ENCODE measurements at places on chromosomes 6 and 20.

DNA sequence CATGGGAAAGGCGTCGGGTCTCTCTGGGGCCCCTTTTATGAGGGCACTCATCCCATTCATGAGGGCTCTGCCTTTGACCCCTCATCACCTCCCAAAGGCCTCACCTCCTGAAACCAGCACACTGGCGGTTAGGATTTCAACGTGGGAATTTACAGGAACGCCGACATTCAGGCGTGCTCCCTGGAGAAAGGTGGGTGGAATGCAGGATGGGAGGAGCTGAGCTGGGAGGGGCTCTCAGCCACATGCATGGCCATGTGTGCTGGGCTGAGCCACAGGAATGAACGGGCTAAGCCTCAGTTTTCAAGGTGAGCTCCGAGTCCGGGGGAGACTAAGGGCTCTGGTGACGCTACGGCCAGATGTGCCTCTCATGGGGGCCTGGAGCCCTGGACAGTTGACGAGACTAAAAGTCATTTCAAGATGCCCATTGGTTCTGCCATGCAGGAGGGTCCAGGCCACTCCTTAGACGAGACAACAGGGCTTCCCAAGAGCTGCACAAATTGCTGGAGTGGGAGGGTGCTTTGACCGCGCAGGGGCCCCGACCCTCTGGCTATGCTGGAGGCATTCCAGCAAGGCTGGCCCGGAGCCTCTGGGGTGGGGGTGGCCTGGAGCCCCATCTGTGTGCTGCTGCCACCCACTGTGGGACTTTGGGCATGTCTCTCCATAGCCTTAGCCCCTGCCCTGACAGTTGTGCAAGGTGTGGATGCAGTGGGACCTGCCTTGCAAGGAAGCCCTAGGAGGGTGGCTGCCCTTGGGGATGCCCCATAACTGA is 3.8 kb upstream of the ARFGAP1 start:
- no peak for DNase-seq

GRCh38 chr6:16446273-16446672 is 207.9 kb downstream of the GMPR start:
- no peak for DNase-seq

- DNase-seq, result no peak
These were observed 63.2 kb downstream of the FGD2 start for GRCh38 chr6:37068356-37069270.

- DNase-seq, result no peak
These were observed 313.6 kb downstream of the ALDH8A1 start for GRCh38 chr6:134636186-134636799.

- no peak for DNase-seq
These were observed 1127.3 kb downstream of the EPHA7 start for GRCh38 chr6:92292067-92292466.

GRCh38 chr6:22807818-22808217 is 238.5 kb downstream of the HDGFL1 start:
- DNase-seq, result no peak

- no peak for DNase-seq
These were observed 7.4 kb downstream of the RPL10A start for GRCh38 chr6:35475573-35475972.

GRCh38 chr6:51660767-51661166 is 426.6 kb downstream of the PKHD1 start:
- DNase-seq, result no peak

- no peak for DNase-seq
These were observed 36.4 kb downstream of the HLA-DPB1 start for GRCh38 chr6:33112148-33112547.

DNA sequence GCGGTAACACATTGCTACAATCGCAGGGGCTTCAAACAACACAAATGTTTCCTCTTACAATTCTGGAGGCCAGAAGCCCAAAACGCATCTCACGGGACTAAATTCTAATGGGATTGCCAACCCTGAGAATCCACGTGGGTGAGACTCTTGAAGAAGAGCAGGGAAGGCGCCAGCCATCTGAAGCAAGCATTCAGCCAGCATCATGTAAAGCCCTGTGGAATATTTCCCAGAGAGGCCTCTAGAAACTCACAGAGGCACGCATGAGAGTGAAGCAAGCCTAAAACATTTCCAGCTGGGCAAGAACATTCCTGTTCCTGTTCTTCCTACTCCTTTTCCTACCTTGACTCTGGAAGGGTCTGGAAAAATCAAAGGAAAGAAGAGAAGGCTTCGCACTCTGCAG is 19.6 kb upstream of the FNDC1 start:
- DNase-seq, result no peak

DNA sequence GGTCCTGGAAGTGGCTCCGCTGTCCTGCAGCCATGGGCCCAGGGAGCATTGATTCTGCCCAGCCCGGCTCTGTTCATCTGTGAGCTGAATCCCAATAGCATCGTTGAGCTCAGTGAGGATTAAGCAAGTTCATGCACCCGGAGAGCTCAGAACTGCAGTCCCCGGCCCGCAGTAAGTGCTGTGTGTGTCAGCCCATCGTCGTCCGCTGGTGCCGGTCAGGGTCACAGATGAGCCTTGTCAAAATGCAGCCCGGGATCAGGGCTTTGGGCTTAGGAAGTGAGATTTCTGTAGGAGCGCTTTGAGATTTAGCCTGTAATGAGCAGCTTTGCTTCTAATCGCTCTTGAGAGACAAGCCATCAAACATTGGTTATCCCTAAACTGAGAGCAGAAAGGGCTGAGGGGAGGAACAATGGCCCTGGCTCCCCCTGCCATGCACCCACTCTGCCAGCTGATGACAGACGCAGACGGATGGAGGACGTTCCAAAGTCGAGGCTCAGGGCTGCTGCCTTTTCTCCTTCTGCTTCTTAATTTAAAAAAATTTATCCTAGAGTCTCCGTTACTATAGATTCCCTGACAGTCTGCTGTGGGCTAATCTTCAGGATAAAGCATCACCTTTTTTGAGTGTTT is 25.6 kb upstream of the SULF2 start:
- no peak for DNase-seq

DNA sequence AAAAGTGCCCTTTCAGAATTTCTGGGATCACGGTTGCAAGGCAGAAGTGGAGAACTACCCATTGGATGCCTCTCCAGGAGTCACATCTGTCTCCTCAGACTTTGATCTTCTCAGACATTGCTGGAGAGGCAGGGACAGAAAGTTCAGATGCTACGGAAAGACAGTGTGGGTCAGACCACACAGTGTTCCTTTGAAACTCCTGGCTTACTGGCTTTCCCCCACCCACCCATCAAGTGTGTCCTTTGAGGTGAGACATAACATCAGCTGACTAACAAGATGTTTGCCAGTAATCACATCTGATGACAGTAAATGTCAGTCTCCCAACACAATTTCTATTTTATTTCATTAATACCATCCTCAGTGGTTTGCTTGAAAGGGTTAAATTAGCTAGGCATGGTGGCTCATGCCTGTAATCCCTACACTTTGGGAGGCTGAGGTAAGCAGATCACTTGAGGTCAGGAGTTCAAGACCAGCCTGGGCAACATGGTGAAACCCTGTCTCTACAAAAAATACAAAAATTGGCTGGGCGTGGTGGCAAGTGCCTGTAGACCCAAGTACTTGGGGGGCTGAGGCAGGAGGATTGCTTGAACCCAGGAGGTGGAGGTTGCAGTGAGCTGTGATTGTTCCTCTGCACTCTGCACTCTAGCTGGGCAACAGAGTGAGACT is 67.2 kb upstream of the SNX9 start:
- DNase-seq, result no peak

GRCh38 chr20:3685341-3685740 is 3.5 kb upstream of the ADAM33 start:
- no peak for DNase-seq

DNA sequence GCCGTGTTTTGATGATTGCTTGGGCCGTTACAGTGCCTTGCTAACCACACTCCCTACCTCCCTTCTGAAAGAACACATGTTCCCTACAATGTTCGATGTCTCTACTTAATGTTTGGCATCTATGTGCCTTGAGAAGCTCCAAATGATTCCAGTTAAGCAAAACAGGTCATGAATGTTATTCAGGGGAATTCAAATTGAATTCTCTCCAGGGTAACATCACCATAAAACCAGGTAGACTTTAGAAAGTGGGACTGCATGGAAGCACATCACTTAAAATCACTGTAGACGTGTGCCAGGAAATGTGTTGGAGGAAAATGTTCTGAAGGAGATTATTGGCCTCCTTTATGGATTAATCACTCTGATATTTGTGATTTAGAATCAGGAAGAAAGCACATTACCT is 128.1 kb downstream of the ADAT2 start:
- no peak for DNase-seq

DNA sequence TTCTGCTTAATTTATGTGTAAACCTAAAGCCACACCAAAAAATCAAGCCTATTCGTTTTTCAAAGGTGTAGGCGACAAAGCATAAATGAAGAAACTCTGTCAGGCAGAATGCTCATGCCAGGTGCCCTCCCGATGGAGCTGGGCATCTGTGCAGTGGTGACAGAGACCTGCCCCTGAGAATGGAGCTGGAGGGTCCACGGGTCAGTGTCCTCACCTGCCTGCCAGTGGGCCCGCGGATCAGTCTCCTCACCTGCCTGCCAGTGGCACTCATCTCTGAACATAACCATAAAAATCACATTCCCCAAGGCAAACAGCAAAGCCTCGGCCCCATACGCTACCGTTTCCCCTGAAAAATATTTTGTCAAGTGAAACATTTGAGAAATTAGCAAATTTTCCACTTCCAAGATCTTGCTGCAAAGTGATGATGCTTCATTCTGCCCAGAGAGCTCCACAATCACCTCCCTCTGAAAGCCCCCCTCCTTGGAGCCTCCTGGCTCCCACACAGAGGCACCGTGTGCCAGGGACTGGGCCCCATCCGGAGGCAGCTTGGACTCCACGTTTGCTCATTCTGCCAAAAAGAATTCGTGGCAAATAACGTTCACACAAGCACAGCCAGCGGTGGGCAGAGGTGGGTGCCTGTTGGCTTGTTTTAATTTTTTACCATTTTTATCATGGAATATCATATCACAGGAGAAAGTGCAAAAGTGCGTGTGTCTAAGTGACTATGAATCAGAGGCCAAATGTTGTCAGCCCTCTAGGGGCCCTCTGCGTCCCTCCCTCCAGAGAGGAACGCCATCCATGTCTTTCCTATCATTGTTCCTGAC is 88.8 kb downstream of the YTHDF1 start:
- no peak for DNase-seq

GRCh38 chr20:60857708-60858107 is 394.4 kb upstream of the CDH4 start:
- no peak for DNase-seq

DNA sequence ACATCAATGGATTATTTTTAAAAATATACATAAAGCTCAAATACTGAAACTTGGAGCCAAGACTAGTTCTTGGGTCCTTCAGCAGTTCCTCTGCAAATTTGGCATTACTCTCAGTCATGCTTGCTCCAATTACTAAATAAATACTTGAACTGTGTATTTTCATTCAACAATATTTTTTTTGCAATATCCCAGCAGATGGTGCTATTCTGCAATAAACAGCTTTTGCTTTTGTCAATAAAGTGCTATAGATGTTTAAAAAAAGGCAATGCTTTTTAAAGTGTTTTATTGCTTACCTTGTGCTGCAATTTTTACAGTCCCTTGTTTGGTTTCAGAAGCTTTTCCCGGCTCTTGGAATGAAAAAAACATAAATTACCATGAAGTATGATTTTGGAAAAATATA is 243.4 kb downstream of the TRDN start:
- no peak for DNase-seq

DNA sequence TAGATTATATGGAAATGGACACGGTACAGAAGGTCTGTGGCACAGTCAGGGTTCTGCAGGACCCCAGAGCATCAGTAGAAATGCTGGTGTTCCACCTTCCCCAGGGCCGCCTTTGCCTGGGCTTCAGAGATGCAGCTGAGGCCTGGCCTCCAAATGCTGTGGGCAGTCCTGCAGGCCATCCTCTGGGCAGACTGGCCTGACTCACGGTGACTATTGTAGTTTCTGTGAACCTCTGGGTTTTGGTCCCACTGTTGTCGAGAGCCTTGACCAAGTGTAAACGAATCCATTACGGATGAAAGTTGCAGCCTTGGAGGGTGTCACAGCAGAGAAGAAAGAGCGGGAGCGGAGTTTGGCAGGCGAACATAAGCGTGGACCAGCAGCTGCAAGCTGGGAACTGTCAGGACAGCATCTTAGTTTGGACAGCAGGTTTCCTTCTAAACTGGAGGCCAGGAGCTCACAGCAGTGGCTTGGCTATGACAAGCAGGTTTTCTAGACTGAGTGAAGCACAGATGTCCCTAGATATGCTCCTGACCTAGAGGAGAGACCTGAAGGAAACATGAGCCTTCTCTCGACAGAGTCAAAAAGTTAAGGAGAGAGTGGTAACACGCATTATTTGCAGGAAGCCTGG is 46.2 kb upstream of the BCLAF1 start:
- DNase-seq, result no peak

GRCh38 chr20:58956078-58956477 is 25.0 kb upstream of the NELFCD start:
- no peak for DNase-seq

DNA sequence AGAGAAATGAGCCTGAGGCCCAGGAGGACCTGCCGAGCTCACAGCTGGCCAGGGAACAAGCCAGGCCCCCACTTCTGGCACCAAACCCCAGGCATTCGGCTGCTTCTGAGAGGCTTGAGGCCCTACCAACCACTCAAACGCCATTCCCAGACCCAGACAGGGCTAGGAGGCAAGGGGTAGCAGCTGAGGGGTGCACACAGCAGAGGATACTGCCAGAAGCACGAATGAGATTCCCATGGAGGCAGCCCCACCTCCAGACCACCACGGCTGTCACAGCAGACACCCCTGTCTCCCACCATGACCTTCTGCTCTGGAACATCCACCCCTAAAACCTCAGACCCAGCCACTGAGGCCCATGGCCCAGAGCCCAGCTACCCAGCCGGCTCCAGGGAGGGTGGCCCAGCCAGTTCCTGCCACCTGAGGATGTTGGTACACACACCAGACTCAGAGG is 36.1 kb downstream of the NTSR1 start:
- no peak for DNase-seq

GRCh38 chr6:16972535-16972934 is 129.3 kb upstream of the STMND1 start:
- DNase-seq, result no peak

- DNase-seq, result no peak
These were observed 15.1 kb upstream of the AFDN start for GRCh38 chr6:167811442-167812087.

DNA sequence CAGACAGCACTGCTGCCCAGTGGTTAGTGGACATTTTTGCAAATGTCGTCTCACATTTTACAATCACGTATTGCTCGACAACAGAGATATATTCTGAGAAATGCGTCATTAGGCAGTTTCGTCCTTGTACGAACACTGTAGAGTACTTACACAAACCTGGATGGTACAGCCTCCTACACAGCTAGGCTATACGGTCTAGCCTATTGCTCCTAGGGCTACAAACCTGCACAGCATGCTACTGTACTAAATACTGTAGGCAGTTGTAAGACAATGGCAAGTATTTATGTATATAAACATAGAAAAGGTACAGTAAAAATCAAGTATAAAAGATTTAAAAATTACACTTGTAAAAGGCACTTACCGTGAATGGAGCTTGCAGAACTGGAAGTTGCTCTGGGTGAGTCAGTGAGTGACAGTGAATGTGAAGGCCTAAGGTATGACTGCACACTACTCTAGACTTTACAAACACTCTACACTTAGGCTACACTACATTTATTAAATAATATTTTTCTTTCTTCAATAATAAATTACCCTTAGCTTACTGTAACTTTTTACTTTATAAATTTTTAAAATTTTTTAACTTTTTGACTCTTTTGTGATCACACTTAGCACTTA is 43.1 kb downstream of the ALDH5A1 start:
- DNase-seq, result no peak
